Spinal cord (tissue), 10 donors: ENCODE measurements at places on chromosomes 3 and 15. TPM values are rescaled to one million over a fixed set of nuclear protein-coding genes. Genes with fewer than 3 reads are reported as not detected.

TUBGCP5 gene
- 37.4 TPM for total RNA-seq

ARRDC4 gene
- total RNA-seq = 31.2 TPM

MAP3K13 gene
- 39.8 TPM for total RNA-seq

LRRK1 gene
- 5.3 TPM for total RNA-seq

ZKSCAN7 gene
- total RNA-seq = 16.5 TPM

OCA2 gene
- 3.4 TPM for total RNA-seq

IGDCC3 gene
- 3.6 TPM for total RNA-seq

IDH3A gene
- total RNA-seq = 98.7 TPM
